ENCODE measurements at places on chromosomes 13 and 19.
A peak's percentile ranks its signal among the peaks of the same experiment; 100 is the strongest.

GRCh38 chr13:33489563-33489962, 204.0 kb upstream of the STARD13 start:
- DNase-seq: no peak

- DNase-seq: no peak
Measured at GRCh38 chr13:57969951-57970350, 338.4 kb downstream of the PCDH17 start.

DNA sequence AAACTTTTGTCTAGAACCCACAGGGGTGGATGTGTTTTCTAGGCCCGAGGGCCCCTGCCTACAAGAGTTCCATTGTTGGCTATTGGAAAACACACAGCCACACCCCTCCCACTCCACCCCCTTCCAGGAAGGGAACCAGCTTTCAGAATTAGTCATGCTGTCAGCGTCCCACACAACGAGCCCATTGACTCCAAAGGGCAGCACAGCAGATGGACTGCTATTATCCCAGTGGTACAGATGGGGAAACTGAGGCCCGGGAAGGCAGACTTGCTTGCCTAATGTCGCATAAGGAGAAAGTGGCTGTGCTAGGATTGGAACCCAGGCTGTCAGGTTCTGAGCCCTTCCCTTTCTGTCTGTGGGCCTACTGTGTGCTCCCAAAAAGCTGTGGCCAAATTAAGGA, 8.1 kb upstream of the FXYD3 start:
- no peak for DNase-seq

- no peak for DNase-seq
Measured at GRCh38 chr13:104522235-104523072, 1456.2 kb upstream of the SLC10A2 start.

GRCh38 chr19:6392221-6393073, 517 bp downstream of the GTF2F1 start:
- no peak for DNase-seq

GRCh38 chr19:6750062-6750461, 10.6 kb downstream of the TRIP10 start:
- no peak for DNase-seq

DNA sequence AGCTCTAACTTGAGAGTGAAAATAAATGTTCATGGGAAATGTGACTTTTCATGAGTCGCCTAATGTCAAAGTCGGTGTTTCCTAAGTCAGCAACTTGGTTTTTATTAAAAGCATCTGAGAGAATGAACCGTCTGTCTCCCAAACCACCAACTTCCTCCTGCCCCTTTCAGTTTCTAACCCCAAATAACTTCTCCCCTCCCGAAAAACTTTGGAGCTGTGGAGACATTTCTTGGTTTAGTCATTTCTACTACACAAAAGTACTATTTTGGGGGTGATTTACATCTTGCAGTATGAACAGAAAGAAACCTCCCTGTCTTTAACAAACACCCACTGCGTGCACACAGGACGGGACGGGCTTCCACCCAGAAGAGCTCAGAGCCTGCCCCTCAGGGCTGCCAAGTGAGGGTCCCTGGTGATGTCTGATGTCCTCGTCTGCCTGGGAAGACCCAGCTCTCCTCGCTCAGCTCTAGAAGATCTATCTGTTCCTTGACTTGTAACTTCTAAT, 65.0 kb downstream of the RASA3 start:
- peak; percentile 64 for DNase-seq

GRCh38 chr13:41179593-41180250, 14.6 kb downstream of the KBTBD7 start:
- no peak for DNase-seq

- DNase-seq: no peak
Measured at GRCh38 chr13:111858571-111858970, 208.4 kb upstream of the SOX1 start.

GRCh38 chr19:3503036-3503572, 2.6 kb upstream of the DOHH start:
- DNase-seq: no peak

- DNase-seq: no peak
Measured at GRCh38 chr13:66399873-66400272, 830.3 kb downstream of the PCDH9 start.

- no peak for DNase-seq
Measured at GRCh38 chr19:36215276-36216123, 594 bp downstream of the ZNF146 start.
